HAP-1 (cell line): ENCODE measurements at places on chromosomes 4 and X.

- DNase-seq: no peak
Measured at GRCh38 chr4:159177265-159178150, 74.6 kb downstream of the RAPGEF2 start.

DNA sequence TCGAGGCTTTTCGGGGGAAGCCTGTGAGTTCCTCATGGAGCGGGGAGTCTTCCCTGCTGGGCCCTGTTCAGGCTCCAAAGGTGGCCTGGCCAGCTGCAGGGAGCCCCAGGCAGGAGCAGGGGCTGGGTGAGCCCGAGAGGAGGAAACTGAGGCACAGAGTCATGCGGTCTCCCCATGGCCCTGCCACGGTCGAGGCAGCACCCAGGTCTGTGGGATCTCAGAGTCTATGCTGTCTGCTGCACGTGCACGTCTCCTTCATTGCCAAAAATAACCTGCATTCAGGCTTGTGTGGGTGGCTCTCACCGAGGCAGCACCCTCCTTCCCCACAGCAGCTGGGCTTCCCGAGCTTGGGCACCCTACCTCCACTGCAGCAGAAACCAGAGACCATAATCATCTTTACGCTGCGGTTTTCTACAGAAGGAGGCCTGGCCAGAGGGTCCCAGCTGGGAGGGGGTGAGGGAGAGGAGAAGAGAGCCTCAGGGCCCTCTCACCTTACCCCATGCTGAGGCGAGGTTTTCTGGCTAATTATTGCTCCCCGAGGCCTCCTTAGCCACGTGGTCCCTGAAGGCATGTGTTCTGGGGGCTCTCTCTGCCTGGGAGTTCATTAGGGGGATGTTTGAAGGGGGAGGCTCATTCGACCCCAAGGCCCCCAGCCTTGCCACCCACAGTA is 64.3 kb downstream of the CPZ start:
- DNase-seq: no peak

- no peak for DNase-seq
Measured at GRCh38 chrX:11792461-11793421, 34.7 kb downstream of the MSL3 start.

- no peak for DNase-seq
Measured at GRCh38 chrX:134368126-134368525, 91.8 kb upstream of the HPRT1 start.

DNA sequence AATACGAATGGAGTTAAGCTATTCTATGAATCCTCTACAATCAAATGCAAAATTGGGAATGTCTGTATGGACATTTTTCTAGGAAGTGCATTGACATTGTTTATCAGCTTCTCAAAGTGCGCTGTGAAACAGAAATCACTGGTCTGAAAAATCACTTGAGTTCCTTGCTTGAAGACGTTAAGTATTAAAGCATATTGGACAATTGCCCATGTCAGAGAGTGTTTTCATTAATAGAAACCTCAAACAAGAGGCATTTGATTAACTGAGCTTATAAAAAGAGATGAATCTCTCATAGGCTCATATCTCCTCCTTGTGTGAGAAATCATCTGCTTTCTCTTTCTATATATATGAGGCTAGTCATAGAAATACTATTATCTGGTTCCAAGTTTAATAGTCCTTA is 692.1 kb upstream of the POU3F4 start:
- DNase-seq: no peak

GRCh38 chr4:88008743-88009171 is 1.3 kb downstream of the PKD2 start:
- DNase-seq: peak; percentile 18

- DNase-seq: no peak
Measured at GRCh38 chrX:154730253-154730891, 20.5 kb downstream of the GAB3 start.

- no peak for DNase-seq
Measured at GRCh38 chr4:112276113-112276512, 9.6 kb downstream of the TIFA start.

DNA sequence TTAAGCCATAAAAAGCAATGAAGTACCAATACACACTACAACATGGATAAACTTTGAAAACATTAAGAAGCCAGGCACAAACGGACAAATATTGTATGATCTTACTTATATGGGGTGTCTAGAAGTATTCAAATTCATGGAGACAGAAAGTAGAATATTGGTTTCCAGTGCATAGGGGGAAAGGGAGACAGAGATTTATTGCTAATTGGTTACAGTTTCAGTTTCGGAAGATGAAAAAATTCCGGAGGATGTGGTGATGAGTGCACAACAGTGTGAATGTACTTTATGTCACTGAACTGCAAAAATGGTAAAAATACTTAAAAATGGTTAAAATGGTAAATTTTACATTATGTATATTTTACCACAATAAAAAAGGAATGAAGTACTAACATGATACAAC is 5.1 kb upstream of the PRDX4 start:
- no peak for DNase-seq
